Sigmoid colon (tissue), 7 donors: ENCODE measurements at places on chromosomes 12 and 14. TPM values are rescaled to one million over a fixed set of nuclear protein-coding genes. Genes with fewer than 3 reads are reported as not detected.

Gene POTEM
- not detected for polyA plus RNA-seq

Gene IFNG-AS1
- not detected for polyA plus RNA-seq

Gene DLK1
- polyA plus RNA-seq = not detected

Gene ABCB9
- 3.5 TPM for polyA plus RNA-seq

Gene GALNT6
- polyA plus RNA-seq = 7.2 TPM

DNA sequence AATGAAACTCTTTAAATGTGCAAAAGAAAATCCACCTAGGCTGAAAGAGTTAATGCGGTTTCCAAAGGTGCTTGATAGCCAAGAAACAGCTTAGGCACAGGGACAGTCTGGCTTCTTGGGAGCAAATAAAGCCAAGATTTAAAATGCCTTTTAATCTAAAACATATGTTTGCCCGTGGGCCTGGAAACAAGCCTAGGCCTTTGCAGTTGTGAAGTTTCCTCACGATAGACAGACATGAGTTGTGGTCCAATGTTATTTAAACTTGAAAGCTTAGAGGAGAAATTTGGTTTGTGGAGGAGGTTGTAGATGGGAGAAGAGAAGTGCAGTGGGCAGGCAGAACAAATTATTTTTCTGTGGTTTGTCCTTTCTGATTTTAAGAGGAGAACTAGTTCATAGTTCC is 29.8 kb downstream of the PROX2 start:
- no peak for DNase-seq

- DNase-seq = no peak
These were observed 27.2 kb downstream of the FBXO34 start for GRCh38 chr14:55298500-55298822.

- no peak for DNase-seq
These were observed 711 bp downstream of the MARS1 start for GRCh38 chr12:57488402-57489156.

GRCh38 chr14:37985826-37986470 is 221.8 kb upstream of the SSTR1 start:
- no peak for DNase-seq

DNA sequence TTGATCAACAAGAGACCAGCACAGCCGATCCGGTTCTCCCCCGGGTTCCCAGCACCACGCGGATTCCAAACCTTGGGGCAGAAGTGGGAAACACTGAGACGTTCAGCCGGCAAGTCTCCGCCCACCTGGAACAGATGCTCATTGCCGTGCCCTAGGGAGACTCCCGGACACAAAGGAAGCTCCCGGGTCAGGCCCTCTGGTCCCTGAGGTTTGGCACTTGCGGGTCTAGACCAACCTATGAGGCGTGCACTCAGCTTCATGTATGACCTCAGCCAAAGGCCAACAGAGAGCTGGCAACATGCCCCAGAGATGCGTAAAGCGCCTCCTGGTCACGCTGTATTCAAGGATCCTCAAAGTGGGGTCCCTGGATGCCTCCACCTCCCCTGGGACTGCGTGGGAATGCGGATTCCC is 2.5 kb downstream of the RIMBP2 start:
- peak; percentile 56 for DNase-seq

DNA sequence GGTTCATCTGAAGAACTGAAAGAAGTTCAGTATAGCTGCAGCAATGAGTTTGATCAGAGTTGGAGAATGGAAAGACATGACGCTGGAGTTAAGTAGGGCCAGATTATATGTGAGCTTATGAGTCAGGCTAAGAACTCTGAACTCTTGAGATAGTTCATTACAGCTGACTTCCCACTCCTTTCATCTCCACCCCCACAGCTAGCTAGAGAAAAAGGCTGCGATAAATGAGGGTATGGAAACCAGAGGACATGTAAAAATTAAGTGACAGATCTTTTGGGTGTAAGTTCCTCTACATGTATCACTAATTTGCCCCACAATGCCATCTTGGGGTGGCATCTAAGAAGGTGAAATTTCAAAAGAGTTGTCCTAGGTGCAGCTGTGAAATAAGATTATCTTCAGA is 28.6 kb downstream of the PYM1 start:
- DNase-seq = no peak

DNA sequence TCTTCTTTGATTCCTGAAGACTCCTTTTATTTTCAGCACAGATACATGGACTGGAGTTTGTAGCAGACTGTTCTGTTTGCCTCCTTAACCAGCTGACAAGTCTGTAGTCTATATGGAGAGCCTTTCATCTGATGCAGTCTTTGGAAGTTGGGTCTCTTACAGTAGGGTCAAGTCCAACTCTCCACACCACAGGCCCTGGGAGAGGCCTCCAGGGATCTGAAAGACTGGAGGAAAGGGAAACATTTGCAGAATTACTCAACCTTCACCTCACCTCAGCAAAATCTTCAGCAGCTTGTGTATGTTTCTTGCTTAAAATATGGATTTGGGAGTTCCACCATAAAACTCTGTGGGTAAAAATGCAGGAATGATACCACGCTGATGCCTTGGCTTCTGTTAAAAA is 188.4 kb downstream of the MSRB3 start:
- DNase-seq = no peak

GRCh38 chr14:68539241-68539737 is 253.6 kb downstream of the ZFP36L1 start:
- no peak for DNase-seq

- no peak for DNase-seq
These were observed 59.3 kb upstream of the BDKRB2 start for GRCh38 chr14:96145116-96145864.

- DNase-seq = no peak
These were observed 72.1 kb downstream of the FOXN3 start for GRCh38 chr14:89344920-89345254.

GRCh38 chr12:122870163-122870842 is 25.6 kb downstream of the VPS37B start:
- peak; percentile 46 for DNase-seq
